ENCODE measurements at places on chromosomes 7 and 10. TPM values are rescaled to one million over a fixed set of nuclear protein-coding genes. Genes with fewer than 3 reads are reported as not detected.

GIMAP2 gene
- total RNA-seq, result 41.2 TPM

GPR37 gene
- total RNA-seq, result not detected

CNPY1 gene
- not detected for total RNA-seq

OGDHL gene
- 1.1 TPM for total RNA-seq

SPDYE2B gene
- total RNA-seq, result not detected

APBB1IP gene
- 66.3 TPM for total RNA-seq

DNA sequence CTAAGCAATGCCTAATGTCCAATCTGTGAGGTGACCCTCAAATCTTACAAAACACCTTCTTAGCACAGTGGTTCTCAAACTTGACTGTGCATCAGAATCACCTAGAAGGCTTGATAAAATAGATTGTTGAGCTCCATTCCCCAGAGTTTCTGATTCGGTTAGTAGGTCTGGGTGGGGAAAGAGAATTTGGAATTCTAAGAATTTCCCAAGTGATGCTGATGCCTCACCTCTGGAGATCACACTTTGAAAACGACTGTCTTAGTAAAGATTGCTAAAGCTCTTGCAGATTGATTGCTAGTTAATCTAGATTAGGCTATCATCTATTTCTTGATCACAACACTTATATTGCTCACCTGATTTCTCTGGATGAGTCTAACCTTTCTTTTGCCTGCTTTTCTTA lies 126.6 kb downstream of the PCLO start:
- H3K27me3 ChIP-seq, result no peaks in the 10 kb centered on the region
- no peak overlapping the region for H3K27ac ChIP-seq
- no peaks in the 10 kb centered on the region for H3K4me1 ChIP-seq
- no peaks in the 10 kb centered on the region for H3K36me3 ChIP-seq
- H3K4me3 ChIP-seq, result no peak overlapping the region

DNA sequence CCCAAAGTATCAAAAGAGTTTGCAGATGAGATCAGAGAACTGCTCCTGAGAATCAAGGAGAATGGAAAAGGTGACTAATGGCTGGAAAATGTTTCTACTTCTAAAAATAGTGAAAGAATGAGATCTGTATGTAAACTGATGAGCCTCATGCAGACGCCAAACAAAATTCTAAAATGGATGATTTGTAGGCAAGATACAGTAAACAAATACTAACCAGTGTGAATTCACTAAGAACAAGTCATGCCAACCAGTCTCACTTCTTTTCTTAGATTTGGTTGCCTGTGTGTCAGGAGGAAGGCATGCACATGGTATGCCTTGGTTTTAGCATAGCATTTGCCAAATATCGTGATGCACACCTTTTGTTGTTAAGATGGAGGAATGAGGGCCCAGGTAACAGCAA lies 94.9 kb upstream of the PIK3CG start:
- H3K4me1 ChIP-seq, result peaks cover 49% of the 10 kb centered on the region
- H3K27ac ChIP-seq, result no peak overlapping the region
- H3K36me3 ChIP-seq, result peaks cover 7% of the 10 kb centered on the region
- DNase-seq, result no peak

DNA sequence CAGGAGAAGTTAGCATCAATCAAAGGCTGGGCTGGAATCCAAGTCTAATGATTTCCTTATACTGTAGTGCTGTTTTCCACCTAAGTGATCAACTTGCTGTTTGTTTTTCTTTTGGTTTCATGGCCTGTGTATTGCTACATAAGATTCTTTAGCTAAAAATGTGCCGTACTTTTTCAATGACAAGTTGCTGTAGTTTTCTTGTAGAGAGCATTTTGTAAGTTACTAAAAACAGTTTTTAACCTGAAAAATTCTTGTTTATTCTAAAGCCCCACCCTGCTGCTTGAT lies 1.3 kb downstream of the HELLS start:
- H3K4me3 ChIP-seq, result peak overlapping the region; percentile 100
- H3K27me3 ChIP-seq, result peaks cover 3% of the 10 kb centered on the region
- H3K36me3 ChIP-seq, result peaks cover 29% of the 10 kb centered on the region
- peak overlapping the region; percentile 93 for H3K27ac ChIP-seq
- H3K4me1 ChIP-seq, result peaks cover 14% of the 10 kb centered on the region

- no peaks in the 10 kb centered on the region for H3K4me1 ChIP-seq
- H3K36me3 ChIP-seq, result no peaks in the 10 kb centered on the region
- H3K27me3 ChIP-seq, result peaks cover 9% of the 10 kb centered on the region
- no peak overlapping the region for H3K4me3 ChIP-seq
These were observed 410.1 kb downstream of the ARL4A start for GRCh38 chr7:13097499-13097898.

- H3K36me3 ChIP-seq, result no peaks in the 10 kb centered on the region
- H3K27ac ChIP-seq, result no peak overlapping the region
- H3K4me1 ChIP-seq, result no peaks in the 10 kb centered on the region
- H3K27me3 ChIP-seq, result peaks cover 17% of the 10 kb centered on the region
- DNase-seq, result no peak
- no peak overlapping the region for H3K4me3 ChIP-seq
These were observed 238.0 kb upstream of the PPP2R2D start for GRCh38 chr10:131662851-131663250.

GRCh38 chr7:87912121-87912520 lies 21.9 kb upstream of the ADAM22 start:
- peaks cover 13% of the 10 kb centered on the region for H3K36me3 ChIP-seq
- H3K4me1 ChIP-seq, result peaks cover 3% of the 10 kb centered on the region
- H3K27ac ChIP-seq, result no peak overlapping the region
- no peak overlapping the region for H3K4me3 ChIP-seq
- no peak for DNase-seq

GRCh38 chr10:1134156-1134555 lies 78.0 kb downstream of the WDR37 start:
- DNase-seq, result no peak
- peaks cover 9% of the 10 kb centered on the region for H3K4me1 ChIP-seq
- peaks cover 14% of the 10 kb centered on the region for H3K36me3 ChIP-seq

DNA sequence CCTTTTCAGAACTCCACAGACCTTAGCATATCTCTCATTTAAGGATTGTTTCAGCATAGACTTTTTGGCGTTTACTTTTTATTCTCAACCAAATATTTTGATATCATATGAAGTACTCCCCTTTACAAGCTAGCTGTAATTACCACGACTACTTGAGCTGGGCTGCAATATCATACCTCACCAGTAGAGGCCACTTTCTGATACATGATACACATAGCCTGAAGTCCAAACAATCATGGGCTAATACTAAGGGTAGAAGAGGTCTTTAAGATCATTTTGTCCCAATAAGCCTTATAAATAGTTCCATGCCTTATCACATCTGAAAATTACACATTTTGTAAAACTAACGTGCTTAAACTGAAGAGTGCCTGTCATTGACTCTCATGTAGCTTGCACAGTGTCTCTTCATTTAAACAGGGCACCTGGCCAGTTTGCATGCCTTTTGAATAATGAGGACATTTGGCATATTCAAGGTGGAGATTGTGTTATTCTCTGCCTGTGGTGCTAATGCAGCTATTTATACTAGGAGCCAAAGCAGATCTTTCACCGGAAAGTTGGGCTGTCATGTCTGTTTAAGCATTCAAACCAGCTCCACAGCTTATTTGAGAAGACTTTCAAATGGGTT lies 403.7 kb upstream of the ZMIZ1 start:
- H3K36me3 ChIP-seq, result peaks cover 3% of the 10 kb centered on the region
- no peak overlapping the region for H3K4me3 ChIP-seq
- no peaks in the 10 kb centered on the region for H3K4me1 ChIP-seq
- H3K27me3 ChIP-seq, result peaks cover 51% of the 10 kb centered on the region
- no peak for DNase-seq
- no peak overlapping the region for H3K27ac ChIP-seq

DNA sequence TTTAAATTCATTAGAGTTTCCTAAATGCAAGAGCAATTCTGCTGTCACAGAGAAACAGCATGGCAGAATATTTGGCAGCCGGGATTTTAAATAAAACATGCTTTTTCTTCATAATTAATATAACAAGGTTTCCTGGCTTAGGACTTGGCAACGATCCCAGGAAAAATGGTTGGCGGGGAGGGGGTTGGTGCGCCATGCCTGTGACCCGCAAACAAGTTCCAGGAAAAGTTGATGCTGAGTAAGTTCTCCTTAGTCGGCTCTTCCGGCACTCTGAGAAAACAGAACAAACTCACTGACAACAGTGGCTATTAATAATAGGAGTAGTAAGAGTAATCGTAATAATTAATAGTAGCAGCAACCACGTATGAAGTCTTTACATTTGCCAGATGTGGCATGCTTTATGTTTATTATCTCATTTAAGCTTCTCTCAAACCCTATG lies 4.6 kb downstream of the HABP2 start:
- no peak overlapping the region for H3K27ac ChIP-seq
- peaks cover 41% of the 10 kb centered on the region for H3K27me3 ChIP-seq

DNA sequence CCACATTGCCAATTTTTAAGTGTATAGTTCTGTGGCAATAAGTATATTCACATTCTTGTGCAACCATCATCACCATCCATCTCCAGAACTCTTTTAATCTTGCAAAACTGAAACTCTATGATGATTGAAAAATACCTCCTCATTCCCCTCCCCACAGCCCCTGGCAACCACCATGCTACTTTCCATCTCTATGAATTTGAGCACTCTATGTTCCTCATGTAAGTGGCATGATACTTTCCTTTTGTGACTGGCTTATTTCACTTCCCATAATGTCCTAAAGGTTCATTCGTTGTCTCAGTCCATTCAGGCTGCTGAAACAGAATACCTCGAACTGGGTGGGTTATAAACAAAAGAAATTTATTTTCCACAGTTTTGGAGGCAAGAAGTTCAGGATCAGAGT lies 23.4 kb upstream of the EGR2 start:
- no peak for DNase-seq
- H3K4me3 ChIP-seq, result no peak overlapping the region
- H3K27me3 ChIP-seq, result peaks cover 21% of the 10 kb centered on the region
- H3K36me3 ChIP-seq, result peaks cover 3% of the 10 kb centered on the region
- H3K4me1 ChIP-seq, result peaks cover 16% of the 10 kb centered on the region

DNA sequence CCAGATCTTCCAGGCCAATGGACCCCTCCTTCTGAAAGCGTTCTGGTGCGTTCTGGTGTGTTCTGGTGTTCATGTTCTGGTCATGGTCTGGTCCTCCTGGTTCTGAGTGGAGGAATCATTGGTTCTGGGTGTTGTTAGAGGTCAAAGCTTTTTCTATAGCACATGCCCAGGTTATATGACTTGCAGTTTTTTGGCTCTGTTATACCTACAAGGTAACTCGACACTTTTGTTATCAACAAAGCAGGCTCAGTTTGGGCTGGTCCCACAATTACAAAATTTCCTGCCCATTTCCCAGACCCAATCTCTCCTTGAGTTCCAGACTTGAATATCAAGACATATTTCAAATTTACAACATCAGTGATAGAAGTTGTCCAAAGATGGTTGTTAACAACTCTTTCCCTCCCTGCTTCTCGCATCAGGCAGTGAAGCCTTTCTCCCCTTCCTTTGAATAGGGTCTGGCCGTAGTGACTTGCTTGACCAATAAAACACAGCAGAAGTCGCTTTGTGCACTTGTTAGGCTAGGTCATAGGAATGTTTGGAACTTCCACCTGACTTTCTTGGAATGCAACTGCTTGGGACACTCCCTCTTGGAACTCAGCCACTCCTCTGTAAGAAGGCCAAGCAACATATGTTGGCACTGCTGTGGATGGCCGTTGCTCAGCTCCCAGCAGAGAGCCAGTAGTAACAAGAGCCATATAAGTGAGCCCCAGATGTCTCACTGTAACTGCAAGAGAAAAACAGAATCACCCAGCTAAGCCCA lies 83.1 kb upstream of the STEAP1B start:
- peaks cover 37% of the 10 kb centered on the region for H3K27me3 ChIP-seq
- H3K4me1 ChIP-seq, result peaks cover 25% of the 10 kb centered on the region

DNA sequence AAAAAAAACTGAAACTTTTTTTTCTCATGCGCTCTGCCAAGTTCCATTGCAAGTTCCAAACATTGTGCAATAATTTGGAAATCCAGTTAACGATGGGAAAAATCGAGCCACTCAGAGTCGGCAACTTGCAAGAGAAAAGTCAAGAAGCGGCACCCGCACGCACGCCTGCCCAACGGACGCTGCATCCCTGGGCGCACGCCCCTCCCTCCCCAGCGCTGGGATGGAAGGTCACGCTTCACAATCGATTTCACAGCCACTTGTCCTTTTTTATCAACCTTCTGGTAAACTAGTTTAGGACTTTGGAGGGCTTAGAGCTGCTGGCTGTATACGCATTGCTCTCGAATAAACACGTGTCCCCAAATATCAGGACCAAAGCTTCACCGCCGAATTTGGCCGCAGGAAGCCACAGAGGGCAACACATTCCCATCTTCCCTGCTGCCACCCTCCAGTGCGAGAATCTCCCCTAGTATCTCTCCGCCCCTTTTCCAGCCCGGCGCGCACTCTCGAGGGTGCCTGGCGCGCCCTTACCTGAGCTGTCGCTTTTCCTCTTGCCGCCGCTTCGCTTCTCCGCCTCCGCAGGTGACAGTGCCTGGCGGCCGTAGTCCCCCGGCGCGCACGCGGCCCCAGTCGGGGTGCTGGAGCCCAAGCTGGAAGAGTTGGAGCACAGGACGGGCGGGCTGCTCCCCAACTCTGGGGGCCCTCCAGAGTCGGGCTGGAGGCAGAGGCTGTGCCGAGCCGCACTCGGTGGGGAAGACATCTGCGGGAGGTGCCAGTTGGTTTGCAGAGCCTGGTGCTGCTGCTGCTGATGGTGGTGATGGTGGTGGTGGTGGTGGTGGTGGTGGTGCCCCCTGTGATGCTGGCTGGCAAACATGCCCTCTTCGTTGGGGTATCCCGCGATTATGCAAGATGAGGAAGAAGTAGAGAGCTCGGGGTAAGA lies 857 bp downstream of the MEOX2 start:
- H3K36me3 ChIP-seq, result no peaks in the 10 kb centered on the region
- H3K27me3 ChIP-seq, result peaks cover 50% of the 10 kb centered on the region
- H3K27ac ChIP-seq, result no peak overlapping the region
- H3K4me3 ChIP-seq, result no peak overlapping the region
- DNase-seq, result no peak
- no peaks in the 10 kb centered on the region for H3K4me1 ChIP-seq

- H3K4me1 ChIP-seq, result no peaks in the 10 kb centered on the region
- no peaks in the 10 kb centered on the region for H3K27me3 ChIP-seq
- H3K27ac ChIP-seq, result no peak overlapping the region
- no peaks in the 10 kb centered on the region for H3K36me3 ChIP-seq
- no peak overlapping the region for H3K4me3 ChIP-seq
- no peak for DNase-seq
These were observed 23.0 kb upstream of the ZNF488 start for GRCh38 chr10:47406870-47407691.

DNA sequence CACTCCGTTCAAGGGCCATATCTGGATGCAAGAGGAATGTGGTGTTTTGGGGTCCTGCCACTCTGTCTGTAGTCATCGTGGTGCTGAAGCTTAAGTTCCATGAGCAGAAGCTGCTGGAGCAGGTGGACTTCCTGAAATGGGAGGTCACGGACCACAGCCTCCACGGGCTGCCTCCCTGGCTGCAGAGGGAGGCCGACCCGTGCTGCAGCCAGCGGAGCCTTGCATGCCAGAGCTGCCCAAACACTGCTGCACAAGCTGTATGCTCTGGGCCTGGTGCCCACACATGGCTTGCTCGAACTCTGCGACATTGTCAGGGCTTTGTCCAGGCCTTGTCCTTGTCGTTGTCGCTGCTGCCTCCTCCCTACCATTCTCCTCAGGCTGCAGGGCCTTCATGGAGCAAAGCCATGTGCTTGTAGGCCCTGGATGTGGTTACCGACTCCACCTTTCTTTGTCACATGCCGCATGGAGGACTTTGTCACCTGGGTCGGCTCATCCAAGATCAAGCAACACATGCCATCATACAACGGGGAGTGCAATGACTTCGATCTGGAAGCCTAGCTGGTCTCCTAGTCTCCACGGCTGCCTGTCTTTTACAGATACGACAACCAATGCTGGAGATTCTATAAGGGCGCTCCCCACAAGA lies 21.4 kb downstream of the GARIN1A start:
- no peak overlapping the region for H3K4me3 ChIP-seq
- DNase-seq, result no peak
- peaks cover 39% of the 10 kb centered on the region for H3K27me3 ChIP-seq
- H3K36me3 ChIP-seq, result no peaks in the 10 kb centered on the region

GRCh38 chr7:93843260-93843659 lies 47.3 kb downstream of the TFPI2 start:
- no peak overlapping the region for H3K4me3 ChIP-seq
- H3K36me3 ChIP-seq, result no peaks in the 10 kb centered on the region
- no peaks in the 10 kb centered on the region for H3K27me3 ChIP-seq
- no peak for DNase-seq
- no peak overlapping the region for H3K27ac ChIP-seq
